Stimulated activated CD8-positive, alpha-beta memory T cell treated with anti-CD3 and anti-CD28 coated beads, Interleukin-4, amount 100 ng/mL, for 1 hour (primary cell): ENCODE measurements at places on chromosomes 7 and 10.

DNA sequence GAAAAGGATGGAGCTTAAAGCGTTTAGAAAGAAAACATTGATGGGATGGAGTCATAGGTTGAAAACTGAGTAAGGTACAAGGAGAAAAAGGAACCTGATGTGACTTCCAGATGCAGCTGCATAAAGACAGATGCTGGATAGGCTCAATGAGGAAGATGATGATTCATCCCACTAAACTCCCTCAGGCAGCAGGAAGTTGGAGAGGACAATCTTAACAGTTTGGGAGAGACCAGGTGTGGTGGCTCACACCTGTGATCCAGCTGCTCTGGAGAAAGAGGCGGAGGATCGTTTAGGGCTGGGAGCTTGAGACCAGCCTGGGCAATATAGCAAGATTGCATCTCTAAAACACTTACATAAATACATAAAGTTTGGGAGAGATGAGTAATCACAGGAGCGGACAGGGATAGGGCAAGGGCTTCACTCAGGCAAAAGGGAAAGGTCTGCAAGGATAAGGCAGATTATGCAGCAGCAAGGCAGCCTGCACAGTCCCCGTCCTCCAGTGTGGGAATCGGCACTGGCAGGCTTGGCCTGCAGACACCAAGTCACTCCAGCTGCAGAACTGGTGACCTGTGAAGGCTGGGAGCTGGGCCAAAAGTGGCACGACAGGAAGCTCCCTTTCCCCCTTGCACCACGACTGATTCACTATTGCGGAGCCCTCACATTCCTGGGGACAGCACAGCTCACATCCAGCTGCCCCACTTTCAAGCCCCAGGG is 438.5 kb downstream of the GRID1 start:
- DNase-seq, result no peak

- no peak for DNase-seq
Measured at GRCh38 chr7:102008535-102009262, 191.3 kb downstream of the CUX1 start.

DNA sequence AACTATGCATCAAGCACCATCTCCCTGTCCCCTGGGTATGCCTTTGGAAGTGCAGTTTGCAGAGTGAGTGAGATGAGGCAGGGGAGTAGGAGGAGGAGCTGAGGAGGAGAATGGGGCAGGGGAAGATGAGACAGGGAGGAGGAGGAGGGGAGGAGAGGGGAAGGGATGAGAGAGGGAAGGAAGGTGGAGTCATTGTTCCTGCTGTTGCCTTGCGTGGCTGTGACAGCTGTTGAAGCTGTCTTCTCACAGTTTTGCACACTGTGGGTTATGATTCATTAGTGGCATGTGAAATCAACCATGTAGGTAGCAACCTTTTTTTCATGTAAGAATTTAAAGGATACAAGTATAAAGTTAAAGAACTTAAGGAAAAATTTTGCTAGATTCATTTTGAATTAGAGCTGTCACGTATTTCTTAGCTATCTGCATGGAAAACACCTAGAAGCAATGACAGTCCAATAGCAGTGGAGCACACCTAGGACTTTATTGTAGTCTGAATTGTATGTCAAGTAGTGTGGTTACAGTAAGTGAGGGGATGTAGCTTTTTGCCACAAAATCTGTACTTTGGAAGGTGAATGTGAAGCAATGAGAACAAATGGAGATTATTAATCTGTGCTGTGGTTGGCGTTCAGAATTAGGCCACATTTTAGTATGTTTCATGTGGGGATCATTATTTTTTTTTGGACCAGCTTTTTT is 21.7 kb downstream of the CCM2 start:
- DNase-seq, result no peak

DNA sequence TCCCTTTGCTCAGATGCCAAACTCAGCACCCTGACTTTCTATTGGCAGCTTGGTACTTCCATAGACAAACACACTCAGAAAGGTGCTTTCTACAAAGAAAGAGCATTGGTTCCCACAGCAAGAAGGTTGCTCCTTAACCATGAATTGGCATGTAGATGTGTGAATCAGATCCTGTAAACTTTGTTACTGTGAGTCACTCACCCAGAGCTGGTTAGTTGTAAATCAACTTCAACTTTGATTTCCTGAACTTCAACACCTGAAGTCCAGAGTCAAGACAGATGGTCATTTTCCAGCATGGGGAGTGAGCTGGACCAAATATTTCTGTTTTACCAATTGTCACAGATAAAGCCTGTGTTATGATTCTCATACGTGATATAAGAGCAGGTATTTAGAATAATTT is 797.2 kb downstream of the TNS3 start:
- no peak for DNase-seq

- DNase-seq, result no peak
Measured at GRCh38 chr7:91945476-91945875, 4.8 kb downstream of the AKAP9 start.

- DNase-seq, result no peak
Measured at GRCh38 chr7:106010331-106010730, 47.3 kb downstream of the CDHR3 start.

DNA sequence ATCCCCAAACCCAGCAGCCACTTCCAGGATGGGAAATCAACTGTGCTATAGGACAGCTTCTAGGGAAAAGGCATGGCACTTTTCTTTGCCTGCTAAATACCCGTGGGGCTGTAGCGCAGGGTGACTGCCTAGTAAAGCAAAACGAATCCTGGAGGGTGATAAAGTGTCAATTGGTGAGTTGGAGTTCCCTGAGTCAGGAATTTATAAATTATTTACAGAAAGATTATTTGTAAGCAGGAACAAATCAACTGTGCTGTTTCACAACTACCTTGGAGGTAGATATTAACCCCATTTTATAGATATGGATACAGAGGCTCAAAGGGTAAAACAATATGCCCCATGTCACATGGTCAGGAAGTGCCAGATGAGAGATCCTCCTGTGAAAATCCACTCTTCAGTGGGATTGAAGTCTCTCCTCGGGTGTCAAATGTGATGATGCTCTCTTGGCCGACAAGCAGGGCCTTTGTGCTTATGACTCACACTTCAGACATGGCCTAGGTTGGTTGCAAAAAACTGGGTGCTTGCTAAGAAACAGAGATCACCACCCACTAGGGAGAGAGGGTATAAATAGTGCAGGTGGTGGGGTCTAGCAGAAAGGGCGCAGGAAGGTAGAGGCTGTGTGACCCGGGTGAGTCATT is 383.2 kb upstream of the ZMIZ1 start:
- no peak for DNase-seq

DNA sequence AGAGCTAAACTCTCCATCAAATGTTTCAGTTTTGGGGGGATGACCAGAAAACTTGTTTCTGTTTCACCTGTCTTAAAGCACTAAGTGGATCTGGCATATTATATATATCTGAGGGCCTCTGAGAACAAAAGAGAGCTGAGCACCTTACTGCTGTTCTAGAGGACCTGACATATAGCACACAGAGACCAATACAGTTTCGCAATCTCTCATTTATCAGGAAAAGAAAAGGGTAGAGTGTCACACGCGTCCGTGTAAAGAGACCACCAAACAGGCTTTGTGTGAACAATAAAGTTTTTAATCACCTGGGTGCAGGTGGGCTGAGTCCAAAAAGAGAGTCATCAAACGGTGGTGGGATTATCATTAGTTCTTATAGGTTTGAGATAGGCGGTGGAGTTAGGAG is 434.5 kb upstream of the KCND2 start:
- DNase-seq, result no peak

DNA sequence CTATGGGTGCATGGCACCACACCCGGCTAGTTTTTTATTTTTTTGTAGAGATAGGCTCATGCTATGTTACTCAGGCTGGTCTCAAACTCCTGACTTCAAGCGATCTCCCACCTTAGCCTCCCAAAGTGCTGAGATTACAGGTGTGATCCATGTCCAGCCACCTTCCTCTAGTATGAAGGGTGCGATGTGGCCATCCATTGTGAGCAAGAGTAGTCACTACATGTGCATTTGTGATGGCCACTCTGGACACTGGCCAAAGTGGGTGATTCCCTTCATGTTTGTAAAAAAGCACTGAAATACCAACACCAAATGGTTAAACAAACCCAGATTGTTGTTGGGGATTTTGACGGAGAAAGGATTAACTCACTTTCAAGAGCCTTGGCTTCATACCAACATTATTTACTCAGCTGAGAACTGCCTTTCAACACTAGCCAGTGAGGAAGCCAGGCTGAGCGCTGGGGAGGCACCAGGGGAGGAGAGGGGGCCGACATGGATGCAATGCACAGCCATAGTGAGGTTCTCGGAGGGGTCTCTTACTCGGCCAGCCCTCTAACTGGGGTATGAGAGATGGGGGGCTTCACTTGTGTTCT is 198.1 kb upstream of the LYZL2 start:
- DNase-seq, result no peak

DNA sequence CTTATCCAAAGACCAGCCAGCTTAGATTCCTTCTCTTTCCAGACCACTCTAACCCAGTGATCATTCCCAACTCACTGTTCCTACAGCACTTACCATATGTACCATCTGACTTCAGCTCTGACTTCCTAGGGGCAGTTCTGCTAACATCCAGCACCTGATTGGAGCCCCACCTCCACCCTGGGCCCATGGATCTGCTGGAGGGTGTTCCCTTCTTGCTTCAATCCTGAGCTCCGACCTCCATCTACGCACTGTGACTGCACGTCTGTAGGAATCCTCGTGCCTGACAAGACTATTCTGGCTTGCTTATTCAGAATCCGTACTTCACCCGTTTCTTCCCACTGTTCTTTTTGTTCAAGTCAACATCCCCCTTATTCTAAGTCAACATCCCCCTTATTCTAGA is 57.6 kb downstream of the HIPK2 start:
- no peak for DNase-seq

GRCh38 chr7:75813084-75813483 is 522 bp downstream of the CCL24 start:
- no peak for DNase-seq

DNA sequence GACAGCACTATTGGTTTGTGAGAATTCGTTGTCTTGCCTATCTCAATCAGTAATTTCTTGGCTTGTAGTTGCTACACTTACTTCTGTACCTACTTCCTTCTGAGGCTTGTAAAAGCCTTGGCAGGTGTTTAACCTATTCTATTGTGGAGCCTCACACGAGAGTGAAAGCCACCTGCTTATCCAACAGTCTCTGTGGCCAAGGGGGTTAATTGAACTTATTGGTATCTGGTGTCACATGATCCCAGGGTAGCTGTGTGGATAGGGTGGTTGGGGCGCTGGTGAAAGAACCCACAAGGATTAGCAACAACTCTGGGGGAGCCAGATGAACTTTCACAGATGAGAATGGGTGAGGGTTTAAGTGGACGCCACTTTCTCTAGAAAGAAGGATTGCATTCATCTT is 13.9 kb upstream of the ATP6V0E2 start:
- no peak for DNase-seq

DNA sequence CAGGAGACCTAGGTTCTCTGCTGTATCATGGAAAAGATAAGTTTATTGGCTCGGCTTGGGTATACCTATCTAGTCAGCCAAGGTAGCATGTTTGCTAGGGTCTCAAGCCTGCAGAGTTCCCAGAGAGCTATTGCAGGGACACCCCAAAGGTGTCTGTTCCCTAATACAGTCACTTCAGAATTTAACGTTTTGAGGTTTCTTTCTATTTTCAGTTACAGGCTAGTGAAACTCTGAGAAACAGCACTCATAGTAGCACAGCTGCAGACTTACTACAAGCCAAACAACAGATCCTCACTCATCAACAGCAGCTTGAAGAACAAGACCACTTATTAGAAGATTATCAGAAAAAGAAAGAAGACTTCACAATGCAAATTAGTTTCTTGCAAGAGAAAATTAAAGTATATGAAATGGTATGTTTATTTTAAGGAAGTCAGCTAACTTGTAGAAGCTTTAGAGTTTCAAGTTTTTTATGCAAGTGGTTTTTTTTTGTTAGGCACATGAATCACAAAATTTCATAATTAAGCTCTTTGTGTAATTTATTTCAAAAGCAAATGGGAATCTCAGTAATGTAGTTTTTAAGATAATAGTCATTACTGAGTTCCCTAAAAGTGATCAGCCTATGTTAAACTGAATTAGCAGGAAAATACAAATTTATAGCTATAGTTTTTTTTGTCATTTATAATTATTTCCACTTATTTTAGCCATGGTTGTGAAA is 54.9 kb downstream of the AKAP9 start:
- DNase-seq, result no peak

- DNase-seq, result no peak
Measured at GRCh38 chr7:120955577-120956149, 5.1 kb downstream of the ING3 start.

DNA sequence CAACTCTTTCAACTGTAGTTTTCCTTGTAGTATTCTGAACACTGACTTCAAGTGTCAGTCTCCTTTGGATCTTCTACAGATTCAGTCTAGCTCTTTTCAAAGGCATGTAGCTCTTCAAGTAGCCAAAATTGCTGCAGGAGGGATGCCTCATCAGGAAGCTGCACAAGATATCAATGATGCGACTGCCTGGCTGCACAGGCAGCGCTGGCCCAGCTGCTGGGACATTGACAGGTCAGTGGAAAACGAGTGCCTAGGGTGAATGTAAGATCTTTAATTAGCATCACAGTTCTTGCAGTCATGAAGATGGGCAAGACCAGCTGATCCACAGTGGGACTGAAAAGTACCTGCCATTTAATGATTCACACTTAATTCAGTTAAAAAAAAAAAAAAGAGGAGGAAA is 167.6 kb downstream of the ANK3 start:
- DNase-seq, result no peak

- DNase-seq, result no peak
Measured at GRCh38 chr10:63169624-63170023, 36.5 kb downstream of the NRBF2 start.

DNA sequence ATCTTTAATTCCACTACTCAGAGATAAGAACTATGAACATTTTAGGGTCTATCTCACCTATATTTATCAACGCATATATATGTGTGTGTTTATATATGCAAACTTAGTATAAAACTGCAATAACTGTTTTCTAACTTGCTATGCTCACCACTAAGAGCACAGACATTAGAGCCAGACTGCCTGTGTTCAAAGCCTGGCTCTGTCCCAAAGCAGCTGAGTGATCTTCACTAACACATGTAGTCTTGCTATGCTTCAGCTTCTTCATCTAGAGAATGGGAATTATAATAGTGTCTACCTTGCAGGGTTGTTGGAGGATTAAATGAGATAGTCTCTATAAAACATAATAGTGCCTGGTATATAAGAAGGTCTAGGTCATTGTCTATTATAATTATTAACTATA is 165.5 kb downstream of the MAGI2 start:
- DNase-seq, result no peak

GRCh38 chr10:15515202-15515601 is 144.1 kb upstream of the FAM171A1 start:
- DNase-seq, result no peak

- DNase-seq, result no peak
Measured at GRCh38 chr7:2445047-2445446, 31.2 kb downstream of the GRIFIN start.

DNA sequence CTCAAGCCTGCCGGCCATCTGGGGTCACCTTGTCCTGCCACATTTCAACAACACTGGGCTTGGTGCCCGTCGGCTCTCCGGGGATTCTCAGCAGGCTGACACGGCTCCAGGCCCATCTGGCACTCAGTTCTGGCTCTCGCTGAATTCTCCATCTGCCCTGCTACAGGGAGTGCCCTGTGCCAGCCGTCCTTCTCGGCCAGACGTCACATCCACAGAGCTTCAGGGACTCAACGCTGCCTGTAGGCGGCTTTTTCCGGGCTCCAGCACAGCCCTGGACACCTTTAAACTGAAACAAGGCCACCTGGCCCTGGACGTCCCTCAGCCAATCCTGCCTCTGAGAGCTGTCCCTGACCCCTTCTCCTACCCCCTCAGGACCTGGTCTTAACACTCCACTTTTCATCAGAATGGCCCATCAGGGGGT is 43.0 kb downstream of the TMEM130 start:
- no peak for DNase-seq
